NCI-H2081 (cell line): ENCODE measurements at places on chromosomes 1 and 21.

DNA sequence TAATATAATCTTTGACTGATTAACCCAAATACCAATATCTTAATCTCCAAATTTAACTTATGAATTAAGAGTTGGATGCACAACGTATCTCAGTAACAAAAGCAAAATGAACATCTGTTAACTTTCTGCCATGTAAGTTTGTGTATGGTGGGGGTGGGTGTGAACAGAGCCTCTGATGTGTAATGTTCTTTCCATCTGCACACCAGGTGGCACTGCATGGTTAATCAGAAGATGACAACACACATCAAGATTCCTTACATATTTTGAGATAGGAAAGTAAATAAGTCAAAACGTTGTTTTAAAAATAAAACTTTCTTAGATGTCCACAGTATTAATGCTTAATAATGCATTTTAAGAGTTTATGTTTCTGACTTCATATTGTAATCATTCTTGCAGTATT is 251.9 kb downstream of the DPYD start:
- no peak for DNase-seq

DNA sequence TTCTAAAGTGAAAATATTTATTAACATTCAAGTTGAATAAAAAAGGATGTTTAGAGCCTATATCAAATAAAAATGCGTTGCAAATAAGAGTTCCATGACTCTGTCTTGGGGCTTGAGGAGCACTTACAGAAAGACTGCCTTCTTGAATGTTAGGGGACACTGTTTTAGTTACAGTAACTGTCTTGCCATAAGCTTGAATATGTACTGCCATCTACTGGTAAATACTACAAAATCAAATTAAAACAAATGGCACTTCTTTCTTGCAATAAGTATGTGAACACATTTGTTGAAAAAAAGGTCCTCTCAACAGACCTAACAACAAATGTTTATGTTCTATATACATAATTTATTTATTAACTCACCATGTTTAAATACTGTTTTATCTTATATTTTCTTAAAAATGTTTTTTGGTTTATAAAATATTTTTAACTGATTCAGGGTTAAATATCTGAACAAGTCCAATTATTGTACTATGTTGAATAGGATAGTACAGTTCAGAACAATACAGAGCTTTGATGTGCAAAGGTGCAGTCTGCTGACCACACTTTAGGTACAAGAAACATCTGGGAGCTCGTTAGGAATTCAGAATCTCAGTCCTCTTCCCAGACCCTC is 199.5 kb downstream of the LRRIQ3 start:
- DNase-seq: peak; percentile 45

GRCh38 chr21:39955326-39955725 is 88.1 kb downstream of the PCP4 start:
- no peak for DNase-seq

DNA sequence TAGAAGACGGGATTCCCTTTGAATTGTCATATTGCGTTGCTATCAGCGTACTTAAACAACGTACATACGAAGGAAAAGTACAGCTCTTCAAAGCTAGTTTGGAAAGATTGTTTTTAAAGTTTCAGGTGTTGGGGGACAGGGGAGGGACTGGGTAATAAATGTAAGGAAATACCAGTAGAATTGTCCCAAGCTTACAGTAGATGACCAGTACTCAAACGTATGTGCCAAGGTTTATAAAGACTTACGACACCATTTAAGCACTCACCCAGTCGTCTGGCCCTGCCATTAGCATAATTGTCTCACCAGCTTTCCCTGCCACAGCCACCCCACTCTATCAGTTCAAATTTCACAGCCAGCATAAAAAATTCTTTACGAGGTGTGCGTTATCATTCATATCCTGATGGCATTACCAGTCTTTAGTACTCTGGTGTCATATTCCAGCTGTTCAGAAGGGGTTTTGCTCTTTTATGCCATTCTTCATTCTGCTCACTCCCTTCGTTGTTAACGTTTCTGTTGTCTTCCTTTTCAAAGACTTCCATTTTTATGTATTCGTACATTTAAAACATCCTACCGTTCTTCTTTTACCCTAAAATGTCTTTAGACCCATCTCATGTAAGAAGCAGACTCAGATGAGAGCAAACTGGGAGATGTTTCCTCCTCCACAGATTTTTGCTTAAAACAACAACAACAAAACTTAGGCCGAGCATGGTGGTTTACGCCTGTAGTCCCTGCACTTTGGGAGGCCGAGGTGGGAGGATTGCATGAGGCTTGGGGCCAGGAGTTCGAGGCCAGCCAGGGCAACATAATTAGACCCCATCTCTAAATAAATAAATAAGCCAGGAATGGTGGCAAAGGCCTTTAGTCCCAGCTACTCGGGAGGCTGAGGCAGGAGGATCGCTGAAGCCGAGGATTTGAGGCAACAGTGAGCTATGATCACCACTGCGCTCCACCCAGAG is 1.0 kb upstream of the HP1BP3 start:
- no peak for DNase-seq

- DNase-seq: no peak
These were observed 50.5 kb upstream of the EPS8L3 start for GRCh38 chr1:109814223-109814622.

DNA sequence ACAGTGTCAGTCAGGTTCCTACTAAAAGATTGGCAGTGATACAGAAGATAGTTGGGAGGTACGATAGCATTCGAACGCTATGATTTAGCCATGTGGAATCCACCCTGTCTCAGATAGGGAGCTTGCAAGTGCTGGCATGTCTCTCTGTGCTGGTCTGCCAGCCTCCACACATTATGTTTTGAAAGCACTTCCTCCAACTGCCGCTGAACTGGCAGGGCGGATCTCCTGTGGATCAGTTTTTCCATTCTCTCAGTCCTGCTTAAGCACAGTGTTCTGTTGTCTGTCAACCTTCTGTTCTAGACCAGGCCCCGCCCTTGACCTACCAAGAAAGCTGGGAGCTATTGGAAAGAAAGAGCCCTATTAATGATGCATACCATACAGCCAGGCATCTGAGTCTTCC is 65.5 kb upstream of the PALMD start:
- no peak for DNase-seq
